Activated naive CD4-positive, alpha-beta T cell treated with anti-CD3 and anti-CD28 coated beads, Interleukin-2, amount 50 U/mL, for 16 hours (primary cell): ENCODE measurements at places on chromosomes 2 and 18.

DNA sequence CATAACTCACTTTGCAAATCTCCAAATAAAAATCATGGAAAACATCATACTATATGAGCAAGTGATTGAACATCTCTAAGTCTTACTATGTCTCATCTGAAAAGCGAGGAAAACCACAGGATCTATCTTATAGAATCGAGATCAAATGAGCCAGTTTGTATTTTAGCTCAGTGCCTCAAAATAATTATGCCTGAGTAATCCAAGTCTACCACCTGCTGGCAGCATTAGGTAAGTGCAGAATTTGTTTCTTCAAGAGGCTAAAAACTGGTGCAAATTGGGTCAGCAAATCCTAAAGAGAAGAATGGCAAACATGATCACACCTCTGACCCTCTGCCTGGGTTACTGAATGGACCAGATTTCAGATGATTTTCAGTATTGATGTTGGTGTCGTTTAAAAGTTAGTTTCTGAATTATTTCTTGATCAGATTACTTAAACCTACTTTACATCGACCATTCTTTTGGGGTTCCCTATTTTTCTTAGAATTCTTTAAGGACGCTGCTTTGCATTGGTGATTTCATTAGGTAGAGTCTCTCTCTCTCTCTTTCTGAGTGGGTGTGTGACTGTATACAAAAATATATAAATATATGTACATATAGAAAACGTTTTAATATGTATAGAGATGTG, 12.7 kb upstream of the FHOD3 start:
- DNase-seq = peak; percentile 23

DNA sequence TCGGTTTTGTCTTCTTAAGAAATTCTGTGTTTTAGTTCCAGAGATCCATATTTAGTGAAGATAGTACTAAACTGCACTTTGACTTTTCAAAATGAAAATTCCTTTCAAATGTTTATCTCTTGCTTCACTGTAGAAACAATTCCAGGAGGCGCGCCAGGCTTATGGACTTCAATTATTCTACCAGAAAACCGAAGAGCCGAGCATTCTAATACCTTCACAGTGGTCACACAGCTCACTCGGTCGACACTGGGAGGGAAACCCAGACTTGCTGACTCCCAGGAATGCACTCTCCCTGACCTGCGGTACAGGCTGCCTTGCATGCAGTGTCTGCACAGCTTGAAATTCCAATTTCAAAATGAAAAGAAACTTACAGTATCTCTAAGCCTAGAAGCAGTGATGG, 119.9 kb upstream of the PIEZO2 start:
- DNase-seq = no peak

DNA sequence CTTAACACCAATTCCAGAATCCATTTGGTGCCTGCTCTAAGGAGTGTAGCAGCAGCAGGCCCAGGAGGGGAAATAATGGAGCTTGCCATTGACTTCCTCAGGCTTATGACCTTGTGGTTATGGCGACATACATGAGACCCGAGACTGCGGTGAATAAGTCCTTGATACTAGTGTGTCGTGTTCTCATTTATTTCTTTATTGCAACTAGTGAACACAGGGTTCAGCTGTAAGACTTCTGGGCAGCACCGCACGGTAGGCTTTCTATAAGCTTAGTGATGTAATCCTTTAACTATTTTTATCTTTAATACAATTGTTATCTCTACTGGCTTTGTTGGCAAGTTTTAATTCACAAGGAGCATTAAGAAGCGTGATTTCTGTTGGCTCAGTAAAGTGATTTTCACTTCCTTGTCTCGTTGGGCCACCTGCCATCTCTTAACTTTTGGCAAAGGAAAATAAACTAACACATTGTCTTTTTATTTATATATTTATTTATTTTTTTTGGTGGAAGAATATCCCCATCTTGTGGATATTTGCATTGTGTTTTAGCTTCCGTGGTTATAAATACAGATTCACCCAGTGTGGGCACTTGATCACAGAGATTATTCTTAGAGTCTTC, 139.8 kb downstream of the LTBP1 start:
- no peak for DNase-seq

DNA sequence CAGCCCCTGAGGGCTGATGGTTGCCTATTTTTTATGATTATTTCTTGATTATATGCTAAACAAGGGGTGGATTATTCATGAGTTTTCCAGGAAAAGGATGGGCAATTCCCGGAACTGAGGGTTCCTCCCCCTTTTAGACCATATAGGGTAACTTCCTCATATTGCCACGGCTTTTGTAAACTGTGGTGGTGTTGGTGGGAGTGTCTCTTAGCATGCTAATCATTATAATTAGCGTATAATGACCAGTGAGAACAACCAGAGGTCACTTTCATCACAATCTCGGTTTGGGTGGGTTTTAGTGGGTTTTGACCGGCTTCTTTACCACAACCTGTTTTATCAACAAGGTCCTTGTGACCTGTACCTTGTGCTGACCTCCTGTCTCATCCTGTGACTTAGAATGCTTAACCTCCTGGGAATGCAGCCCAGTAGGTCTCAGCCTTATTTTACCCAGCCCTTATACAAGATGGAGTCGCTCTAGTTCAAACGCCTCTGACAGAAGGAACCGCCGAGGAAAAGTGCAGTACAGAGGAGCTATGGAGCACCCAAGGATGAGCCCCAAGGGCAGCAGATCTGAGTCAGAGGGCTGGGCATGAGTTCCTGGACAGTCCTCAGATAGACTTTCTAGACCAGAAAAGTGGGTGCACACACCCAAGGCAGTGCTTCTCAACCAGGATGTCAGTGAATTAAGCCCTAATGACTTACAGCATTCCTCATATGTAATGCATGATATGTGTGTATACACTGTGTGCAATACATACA, 37.1 kb upstream of the ASAP2 start:
- DNase-seq = no peak

- no peak for DNase-seq
Measured at GRCh38 chr2:198945496-198945895, 512.2 kb downstream of the SATB2 start.

- no peak for DNase-seq
Measured at GRCh38 chr2:175063741-175064140, 58.6 kb upstream of the CHN1 start.

DNA sequence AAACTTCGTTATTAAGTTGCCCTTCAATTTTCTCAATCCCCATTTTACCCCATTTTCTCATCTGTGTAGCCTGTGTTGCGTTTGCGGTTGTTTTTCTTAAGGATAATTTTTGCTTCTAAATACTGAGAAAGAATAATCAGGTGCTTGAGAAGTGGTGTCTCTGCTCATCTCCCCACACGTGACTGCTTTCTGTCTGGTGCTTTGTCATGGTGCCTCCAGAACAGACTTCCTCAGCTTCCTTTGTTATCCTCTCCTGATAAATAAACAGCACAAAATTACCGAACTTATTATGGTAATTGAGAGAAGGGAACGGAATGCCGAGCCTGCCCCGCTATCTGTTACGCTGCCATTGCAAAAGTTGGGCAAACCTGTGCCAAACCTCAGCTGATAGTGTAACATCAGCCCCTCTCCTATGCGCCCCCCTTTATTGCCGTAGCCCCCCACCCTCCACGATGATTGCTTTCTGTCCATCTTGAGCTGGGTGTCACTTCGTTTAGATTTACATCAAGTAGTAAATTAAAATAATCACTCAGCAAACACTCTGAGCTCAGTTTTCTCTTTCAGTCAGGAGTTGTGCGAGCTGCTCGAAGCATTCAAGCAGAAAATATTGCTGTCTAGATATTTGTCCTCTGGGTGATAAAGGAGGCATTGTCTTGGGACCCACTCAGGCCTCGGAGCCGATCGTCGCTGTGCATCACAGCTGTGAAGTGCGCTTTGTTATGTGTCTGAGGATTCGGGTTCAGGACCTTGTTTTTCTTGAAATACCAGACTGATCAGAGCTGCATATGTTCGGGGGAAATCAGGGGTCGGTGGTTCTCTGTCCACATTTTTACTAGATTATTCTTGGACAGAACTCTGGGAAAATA, 1008.5 kb upstream of the FANCL start:
- no peak for DNase-seq

GRCh38 chr2:239152916-239153305, 247.9 kb downstream of the HDAC4 start:
- no peak for DNase-seq

- no peak for DNase-seq
Measured at GRCh38 chr18:56028514-56028913, 440.5 kb upstream of the TCF4 start.
